ENCODE measurements at places on chromosomes 6 and 20. TPM values are rescaled to one million over a fixed set of nuclear protein-coding genes. Genes with fewer than 3 reads are reported as not detected.

DNA sequence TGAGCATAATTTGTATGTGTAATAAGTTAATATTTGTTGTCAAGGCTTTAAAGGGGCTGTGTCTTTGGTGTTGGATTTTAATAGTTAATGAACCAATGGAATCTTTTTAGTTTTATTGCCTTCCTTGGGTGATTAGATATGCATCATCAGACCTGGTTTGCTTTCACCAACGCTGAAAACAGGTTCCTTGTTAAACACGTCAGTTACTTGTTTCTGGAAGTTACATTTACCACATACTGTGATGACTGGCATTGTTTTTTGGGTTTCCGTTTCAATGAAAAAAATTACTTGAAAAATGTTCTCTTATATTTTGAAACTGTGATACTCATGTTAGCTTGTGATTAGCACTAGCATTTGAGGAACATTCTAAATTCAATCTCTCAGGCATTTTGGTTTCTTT lies 58.6 kb upstream of the RNF144B start:
- peak overlapping the region; percentile 67 for H3K27ac ChIP-seq
- peaks cover 21% of the 10 kb centered on the region for H3K27me3 ChIP-seq
- H3K4me1 ChIP-seq, result peaks cover 34% of the 10 kb centered on the region
- DNase-seq, result no peak
- peak overlapping the region; percentile 6 for H3K4me3 ChIP-seq

DNA sequence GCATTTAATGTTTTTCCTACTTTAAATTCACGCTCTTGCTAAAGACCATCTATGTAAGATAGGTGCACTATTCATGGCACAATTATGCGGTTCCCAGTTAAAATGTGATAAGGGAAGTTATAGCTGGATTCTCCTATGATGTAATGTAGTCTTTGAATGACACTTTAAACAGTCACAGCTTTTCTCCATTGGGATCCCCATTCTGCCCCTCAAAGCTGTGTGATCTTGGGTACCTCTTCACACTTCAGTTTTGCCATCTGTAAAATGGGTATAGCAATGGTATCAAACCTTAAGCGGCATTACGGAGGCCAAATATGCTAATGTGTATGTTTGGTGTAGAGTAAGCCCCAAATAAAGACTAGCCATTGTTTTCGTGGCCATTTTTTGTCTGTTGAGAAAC lies 64.7 kb upstream of the ZNF217 start:
- H3K27ac ChIP-seq, result peak overlapping the region; percentile 57
- no peak overlapping the region for H3K4me3 ChIP-seq
- no peaks in the 10 kb centered on the region for H3K27me3 ChIP-seq
- no peak for DNase-seq
- peaks cover 91% of the 10 kb centered on the region for H3K4me1 ChIP-seq

GRCh38 chr6:95417856-95418255 lies 159.5 kb upstream of the MANEA start:
- no peaks in the 10 kb centered on the region for H3K27me3 ChIP-seq
- H3K36me3 ChIP-seq, result peaks cover 6% of the 10 kb centered on the region
- no peaks in the 10 kb centered on the region for H3K4me1 ChIP-seq
- H3K27ac ChIP-seq, result no peak overlapping the region
- no peak overlapping the region for H3K4me3 ChIP-seq
- no peak for DNase-seq

DNA sequence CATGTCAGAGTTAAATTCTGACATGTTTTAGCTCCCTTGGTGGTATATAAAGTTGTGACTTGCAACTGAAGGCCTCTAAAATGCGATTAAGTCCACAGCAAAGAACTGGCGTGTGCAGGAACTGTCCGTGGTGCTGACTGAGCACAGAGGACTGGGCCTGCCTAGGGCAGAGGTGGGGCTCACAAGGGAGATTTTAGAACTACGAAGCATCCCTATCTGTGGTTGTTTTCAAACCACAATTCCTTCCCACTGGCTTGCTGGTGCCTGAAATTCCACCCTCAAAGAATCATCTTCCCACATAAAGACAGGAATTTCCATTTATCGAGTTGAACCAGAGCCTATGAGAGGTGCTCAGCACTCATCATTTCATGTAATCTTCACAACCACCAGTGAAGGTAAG lies 30.1 kb downstream of the RIMS4 start:
- no peak overlapping the region for H3K4me3 ChIP-seq
- H3K27me3 ChIP-seq, result peaks cover 17% of the 10 kb centered on the region
- DNase-seq, result peak; percentile 36
- H3K4me1 ChIP-seq, result no peaks in the 10 kb centered on the region
- no peaks in the 10 kb centered on the region for H3K36me3 ChIP-seq

- no peaks in the 10 kb centered on the region for H3K4me1 ChIP-seq
- H3K4me3 ChIP-seq, result no peak overlapping the region
- H3K27me3 ChIP-seq, result peaks cover 5% of the 10 kb centered on the region
- H3K27ac ChIP-seq, result no peak overlapping the region
- no peak for DNase-seq
Measured at GRCh38 chr20:23655491-23656211, 17.9 kb upstream of the CST3 start.

DNA sequence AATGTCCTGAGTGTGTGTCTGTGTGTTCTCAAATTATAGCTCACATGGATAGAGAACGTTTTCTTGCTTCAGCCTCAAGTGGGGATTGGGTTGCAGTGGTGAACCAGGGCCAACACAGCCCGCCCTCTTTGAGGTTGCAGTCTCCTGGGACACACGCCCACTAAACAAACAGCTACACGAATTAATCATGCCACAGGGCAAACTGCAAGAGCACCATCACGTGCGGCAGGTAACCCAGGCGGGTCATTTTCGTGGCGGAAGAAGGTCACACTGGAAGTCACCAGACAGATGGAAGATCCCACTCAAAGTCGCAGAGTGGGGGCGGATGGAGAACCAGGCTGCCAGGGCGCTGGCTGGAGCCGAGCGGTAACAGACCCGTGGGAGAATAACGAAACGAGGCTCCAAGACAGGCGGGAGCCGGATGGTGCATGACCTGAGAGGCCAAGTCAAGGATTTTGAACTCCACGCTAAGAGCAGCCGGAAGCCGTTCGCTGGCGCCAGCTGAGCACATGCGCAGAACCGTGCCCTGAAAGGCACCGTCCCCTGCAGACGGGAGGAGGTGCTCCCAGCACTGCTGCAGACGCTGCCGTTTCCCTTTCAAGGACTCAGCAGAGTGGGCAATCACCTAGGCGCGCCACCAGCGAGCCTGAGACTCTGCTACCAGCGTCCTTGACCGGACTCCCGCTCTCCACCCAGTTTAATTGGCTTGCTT lies 10.7 kb downstream of the DLL1 start:
- H3K4me1 ChIP-seq, result peaks cover 23% of the 10 kb centered on the region
- H3K27me3 ChIP-seq, result no peaks in the 10 kb centered on the region
- no peaks in the 10 kb centered on the region for H3K36me3 ChIP-seq
- H3K4me3 ChIP-seq, result peak overlapping the region; percentile 72
- DNase-seq, result peak; percentile 45

- peaks cover 4% of the 10 kb centered on the region for H3K36me3 ChIP-seq
- no peak overlapping the region for H3K4me3 ChIP-seq
- peaks cover 28% of the 10 kb centered on the region for H3K4me1 ChIP-seq
Measured at GRCh38 chr6:157151029-157151428, 172.3 kb downstream of the TMEM242 start.

DNA sequence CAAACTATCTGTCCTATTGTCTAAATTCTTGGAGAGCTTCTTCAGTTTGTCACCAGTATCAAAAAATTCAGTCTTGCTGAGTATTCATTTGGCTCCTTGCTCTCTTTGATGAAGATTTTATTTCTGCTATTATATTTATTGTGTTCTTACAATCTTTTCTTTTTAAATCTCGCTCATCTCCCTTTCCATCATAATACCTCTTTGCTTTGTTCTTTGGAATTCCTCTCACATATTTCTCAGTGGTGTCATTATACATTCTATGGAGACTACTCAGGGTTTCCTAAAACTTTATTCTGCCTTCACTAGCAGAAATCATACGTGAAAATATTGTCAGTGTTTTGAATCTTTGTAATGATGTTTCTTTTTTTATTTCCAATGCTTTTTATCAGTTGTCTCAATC lies 445.2 kb upstream of the ID4 start:
- H3K36me3 ChIP-seq, result no peaks in the 10 kb centered on the region
- no peak for DNase-seq
- H3K27ac ChIP-seq, result no peak overlapping the region
- H3K27me3 ChIP-seq, result no peaks in the 10 kb centered on the region

GRCh38 chr6:16377470-16377869 lies 139.1 kb downstream of the GMPR start:
- no peak overlapping the region for H3K27ac ChIP-seq
- no peak overlapping the region for H3K4me3 ChIP-seq
- H3K36me3 ChIP-seq, result peaks cover 3% of the 10 kb centered on the region
- H3K27me3 ChIP-seq, result no peaks in the 10 kb centered on the region
- DNase-seq, result no peak

GRCh38 chr20:41507436-41507835 lies 110.7 kb downstream of the CHD6 start:
- H3K27me3 ChIP-seq, result no peaks in the 10 kb centered on the region
- DNase-seq, result no peak
- H3K4me1 ChIP-seq, result peaks cover 23% of the 10 kb centered on the region
- peaks cover 31% of the 10 kb centered on the region for H3K36me3 ChIP-seq
- H3K27ac ChIP-seq, result no peak overlapping the region

The HMGCLL1 gene
- total RNA-seq, result not detected

The OR2B6 gene
- 0.35 TPM for total RNA-seq

The DPPA5 gene
- not detected for total RNA-seq

The ZBTB46 gene
- 2.7 TPM for total RNA-seq

The TAGAP gene
- 56.1 TPM for total RNA-seq

The PTK6 gene
- total RNA-seq, result 0.97 TPM

The CLVS2 gene
- not detected for total RNA-seq

The PAX1 gene
- not detected for total RNA-seq

The C6orf163 gene
- 2.0 TPM for total RNA-seq

The C20orf141 gene
- not detected for total RNA-seq

Measured in activated T-cell treated with anti-CD3 and anti-CD28 coated beads, Interleukin-2, amount 50 U/mL, for 72 hours (primary cell).